ENCODE measurements at places on chromosomes 6 and 20.

DNA sequence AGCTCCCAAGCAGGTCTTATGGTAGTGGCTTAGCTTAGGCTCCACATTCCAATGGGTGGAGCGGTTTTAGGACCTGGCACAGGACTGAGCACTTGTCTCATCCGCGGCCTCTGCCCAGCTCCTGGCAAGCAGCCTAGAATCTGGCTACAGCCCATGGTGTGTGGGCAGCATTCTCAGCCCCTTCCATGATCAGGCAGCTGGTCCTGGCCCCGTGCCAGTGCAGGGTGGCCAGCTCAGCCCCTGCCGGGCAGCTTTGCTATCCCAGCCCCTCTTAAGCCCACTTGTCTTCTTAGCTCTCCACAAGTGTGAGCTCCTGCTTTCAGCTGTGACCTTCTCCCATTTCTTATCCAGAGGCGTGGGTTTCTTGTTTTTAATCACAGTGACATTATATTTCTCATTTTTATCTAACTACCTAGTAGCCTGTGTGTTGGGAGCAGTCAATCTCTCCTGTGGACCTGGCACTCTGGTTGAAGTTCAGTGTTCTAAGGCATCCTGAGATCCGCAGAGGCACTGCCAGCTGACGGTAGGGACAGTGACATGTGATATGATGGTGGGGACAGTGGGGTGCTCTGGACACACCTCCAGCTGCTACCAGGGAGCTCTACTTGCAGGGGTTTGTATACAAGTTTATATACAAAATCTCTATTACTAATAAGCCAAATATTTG is 119.9 kb upstream of the PRND start:
- DNase-seq, result peak; percentile 65

DNA sequence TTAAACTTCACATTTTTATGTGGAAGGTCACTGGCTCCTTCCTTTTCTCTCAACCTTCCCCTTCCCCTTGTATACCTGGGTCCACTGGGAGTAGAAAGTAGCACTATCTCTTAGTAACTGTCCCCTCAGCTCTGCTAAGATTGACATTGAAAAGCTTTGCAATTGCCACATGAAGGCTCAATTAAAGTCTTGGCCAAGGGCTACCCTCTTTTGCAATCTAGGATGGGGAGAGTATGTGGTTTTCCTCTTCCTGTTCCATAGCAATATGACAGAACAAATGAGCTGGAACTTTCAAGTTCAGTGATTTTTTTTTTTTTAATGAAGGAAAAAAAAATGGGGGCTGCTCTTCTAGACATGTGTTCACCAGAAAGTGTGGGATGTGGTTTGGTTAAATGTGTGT is 37.1 kb downstream of the PROKR2 start:
- no peak for DNase-seq

GRCh38 chr20:22701679-22702308 is 117.4 kb upstream of the FOXA2 start:
- DNase-seq, result no peak

DNA sequence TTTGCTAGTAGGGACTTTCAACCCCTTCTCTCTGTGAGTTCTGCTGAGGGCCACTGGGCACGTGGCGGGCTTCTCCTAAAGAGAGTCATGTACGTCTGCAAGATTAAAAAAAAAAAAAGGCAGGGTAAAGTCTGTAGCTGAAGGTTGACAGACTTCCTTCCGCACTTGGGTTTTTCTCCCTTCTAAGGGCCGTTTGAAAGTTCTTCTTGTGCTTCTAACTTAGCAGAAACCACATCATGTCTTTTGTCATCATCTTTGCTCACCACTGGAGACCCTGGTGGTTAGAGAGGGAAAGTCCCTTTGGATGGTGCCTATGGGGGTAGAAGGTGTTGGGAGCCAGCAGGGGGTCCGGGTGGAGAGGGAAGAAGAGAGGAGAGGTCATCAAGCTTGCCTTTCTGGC is 31.4 kb downstream of the PRDM1 start:
- DNase-seq, result no peak

DNA sequence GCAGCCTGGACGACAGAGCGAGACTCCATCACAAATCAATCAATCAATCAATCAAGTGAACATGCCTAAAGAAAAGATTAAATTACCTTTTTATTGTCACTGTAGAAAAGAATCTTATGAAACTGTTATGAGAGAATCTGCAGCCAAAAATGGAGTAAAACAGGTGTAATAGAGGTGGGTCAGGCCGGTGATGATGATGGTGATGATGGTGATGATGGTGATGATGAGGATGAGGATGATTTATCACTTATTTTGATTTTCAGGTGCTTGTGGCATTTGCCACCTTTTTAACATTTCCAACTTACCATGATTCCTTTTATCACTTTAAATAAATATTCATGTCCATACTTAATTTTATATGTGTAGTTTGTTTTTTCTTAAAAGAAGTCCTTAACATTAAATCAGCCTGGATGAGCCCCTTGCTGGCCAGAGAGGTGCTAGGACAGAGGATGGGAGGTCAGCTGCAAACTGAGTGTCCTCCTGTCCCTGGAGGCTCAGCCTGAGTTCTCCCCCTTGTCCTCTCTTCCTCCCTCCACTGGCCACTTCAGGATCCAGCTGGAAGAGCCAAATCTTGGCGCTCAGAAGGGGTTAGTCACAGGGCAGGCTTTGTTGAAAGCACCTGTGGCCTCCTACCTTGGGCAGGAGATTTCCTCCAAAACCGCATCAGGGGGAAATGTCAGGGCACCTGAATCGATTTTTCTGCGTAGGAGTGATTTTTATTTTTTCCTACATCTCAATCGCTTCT is 32.6 kb downstream of the SLC2A10 start:
- no peak for DNase-seq

DNA sequence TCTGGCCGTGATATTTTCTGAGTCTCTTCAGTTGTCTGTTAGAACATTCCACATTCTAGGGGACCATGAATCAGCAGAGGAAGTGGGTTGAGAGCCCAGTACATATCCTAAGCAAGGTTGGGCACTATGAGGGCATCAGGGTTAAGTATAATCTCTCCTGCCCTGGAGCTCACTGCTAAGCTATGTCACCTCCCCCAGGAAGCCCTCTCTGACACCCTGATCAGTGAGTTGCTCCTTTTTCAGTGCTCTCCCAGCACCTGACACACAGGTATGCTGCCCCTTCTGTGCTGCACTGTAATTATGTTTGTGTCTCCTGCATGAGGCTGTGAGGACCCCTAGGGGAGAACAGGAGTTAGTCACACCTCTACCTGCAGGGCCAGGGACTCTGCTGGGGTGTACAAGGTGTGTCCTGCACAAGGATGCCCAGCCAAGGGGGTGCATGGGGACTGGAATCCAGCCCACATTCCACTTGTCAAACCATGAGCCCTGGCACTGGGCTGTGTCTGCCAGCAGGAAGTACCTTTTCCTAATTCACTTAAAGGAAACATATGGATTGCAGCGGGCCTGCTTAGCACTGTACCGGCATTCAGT is 3.9 kb downstream of the RAB44 start:
- no peak for DNase-seq

- no peak for DNase-seq
Measured at GRCh38 chr6:119423996-119424395, 74.4 kb upstream of the MAN1A1 start.

DNA sequence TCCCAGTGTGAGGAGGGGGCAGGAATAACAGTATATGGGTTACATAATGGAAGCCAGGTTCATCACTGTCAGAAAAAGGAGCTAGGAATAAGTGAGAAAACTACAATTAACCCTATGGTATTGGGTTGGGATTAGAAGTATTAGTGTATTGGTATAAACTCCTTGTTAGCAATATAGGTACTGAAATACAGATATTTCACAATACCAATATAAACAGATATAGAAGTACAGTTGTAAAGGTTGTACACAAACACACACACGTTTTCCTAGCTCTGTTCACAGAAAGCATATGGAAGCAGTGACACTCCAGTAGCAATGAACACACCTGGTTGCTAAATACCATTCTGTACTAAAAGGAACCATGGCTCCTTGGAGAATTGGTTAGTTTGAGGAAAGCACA is 148.5 kb downstream of the KIF16B start:
- no peak for DNase-seq

- no peak for DNase-seq
Measured at GRCh38 chr20:58621906-58622548, 29.1 kb upstream of the STX16 start.

DNA sequence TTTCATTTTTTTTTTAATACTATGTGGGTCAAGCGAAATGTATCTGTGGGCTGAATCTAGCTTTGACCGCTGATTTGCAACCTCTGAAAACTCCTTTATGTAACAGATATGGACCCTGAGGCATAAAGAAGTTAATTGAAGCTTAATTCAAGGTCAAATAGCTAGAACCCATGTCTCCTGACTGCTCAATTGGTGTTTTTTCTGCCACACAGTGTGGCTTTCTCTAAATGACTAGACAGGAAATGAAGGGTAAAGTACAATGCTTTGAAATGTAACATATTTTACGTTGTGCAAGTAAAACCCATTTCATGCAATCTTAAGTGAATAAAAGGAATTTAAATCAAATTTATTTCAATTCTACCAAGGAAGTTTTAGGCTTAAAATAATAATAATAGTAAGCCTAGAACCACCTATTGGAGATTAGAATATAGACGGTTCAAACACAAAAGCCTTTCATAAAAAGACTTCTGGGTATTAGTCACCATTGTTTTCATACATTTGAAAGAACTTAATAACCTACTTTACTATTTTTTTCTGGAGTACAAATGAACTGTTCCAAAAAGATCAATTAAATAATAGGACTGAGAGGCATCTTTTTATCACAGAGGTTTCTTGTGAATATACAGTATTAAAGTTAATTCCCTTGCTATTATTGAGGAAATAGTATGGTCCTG is 279.8 kb downstream of the EPHA7 start:
- no peak for DNase-seq

GRCh38 chr6:12064131-12064530 is 52.0 kb downstream of the HIVEP1 start:
- DNase-seq, result no peak

DNA sequence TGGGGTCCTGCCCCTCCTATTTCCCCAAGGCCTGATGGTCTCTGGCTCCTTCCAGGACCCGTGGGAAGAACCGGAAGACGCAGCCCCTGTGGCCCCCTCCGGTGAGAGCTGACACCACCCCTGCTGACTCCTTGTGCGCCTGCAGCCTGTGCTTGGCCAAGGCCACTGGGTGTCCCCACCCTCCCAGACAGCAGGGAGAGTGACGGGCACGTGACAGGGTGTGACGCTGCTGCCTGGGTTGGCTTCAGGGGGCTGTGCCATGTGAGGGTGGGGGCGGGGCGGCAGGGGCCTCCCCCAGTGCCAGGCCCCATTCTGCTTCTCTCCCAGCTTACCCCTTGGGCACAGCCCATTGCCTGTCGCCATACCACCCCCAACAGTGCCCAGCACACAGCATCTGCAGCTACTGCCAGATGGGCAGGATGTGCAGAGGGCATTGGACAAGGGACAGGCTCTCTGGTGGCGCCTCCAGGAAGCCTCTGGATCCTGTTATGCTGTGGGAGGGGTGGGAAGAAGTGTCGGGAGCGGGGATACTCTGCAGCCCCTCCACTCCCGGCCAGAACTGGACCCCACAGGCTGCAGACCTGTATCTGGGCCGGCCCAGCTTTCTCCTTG is 2.9 kb downstream of the BIRC7 start:
- no peak for DNase-seq

- no peak for DNase-seq
Measured at GRCh38 chr6:22357724-22358189, 60.9 kb upstream of the PRL start.

DNA sequence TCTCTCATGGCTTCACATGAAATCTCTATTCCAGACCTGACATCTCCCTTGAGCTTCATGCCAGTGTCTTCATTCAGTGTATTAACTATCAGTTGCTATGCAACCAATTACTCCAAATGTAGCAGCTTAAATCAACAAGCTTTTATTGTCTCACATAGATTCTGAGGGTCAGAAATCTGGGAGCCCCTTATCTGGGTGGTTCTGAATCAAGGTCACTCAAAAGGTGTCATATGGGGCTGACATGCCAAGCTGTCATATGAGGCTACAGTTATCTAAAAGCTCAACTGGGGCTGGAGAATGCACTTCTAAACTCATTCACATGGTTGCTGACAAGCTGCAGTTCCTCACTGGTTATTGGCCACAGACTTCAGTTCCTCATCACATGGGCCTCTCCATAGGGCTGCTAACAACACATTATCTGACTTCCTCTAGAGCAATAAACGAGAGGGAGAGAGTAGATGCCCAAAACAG is 7.3 kb upstream of the CGA start:
- no peak for DNase-seq

GRCh38 chr6:146590492-146590891 is 8.3 kb upstream of the ADGB start:
- no peak for DNase-seq

- DNase-seq, result no peak
Measured at GRCh38 chr20:32922466-32922865, 63.7 kb downstream of the EFCAB8 start.

DNA sequence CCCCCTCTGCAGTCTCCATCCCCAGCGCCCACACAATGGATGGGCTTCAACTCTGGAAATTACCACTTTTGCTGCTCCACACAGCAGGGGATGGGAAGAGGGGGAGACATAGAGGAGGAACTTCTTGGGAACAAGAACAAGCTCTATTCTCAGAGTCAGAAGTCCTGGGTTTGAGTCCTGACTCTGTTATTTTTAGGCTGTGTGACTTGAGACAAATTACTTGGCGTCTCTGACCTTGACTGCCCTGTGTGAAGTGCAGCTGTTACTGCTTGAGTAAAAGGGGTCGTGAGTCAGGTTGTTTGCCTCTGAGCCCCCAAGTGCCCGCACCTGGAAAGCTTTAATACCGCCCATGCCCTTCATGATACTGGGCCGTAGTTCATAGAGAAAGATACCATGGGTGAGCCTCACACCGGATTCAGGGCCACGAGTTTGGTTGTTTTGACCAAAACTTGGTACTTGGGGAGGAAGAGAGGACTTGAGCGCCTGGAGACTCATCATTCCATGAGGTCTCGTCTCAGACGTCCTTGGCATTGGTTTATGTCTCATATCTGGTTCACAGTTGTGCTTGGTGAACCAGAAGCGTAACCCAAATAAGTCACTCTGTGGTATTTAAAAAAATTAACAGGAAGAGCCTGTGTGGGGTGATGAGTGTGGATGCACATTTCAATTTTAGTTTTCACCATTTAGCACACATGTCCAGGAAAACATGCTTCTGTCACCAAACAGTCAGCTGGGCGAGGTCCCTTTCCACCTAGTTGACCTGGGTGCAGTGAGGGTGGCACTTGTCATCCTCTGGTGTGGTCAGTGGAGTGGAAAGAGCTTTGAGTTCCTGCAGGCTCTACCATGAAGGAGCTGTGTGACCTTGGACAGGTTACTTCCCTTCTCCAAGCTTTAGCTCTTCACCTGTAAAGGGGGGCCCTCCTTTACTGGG is 75.6 kb downstream of the CDC5L start:
- no peak for DNase-seq

GRCh38 chr6:157255079-157255478 is 68.2 kb downstream of the TMEM242 start:
- DNase-seq, result no peak

GRCh38 chr6:44698602-44699001 is 311.1 kb downstream of the CDC5L start:
- no peak for DNase-seq

GRCh38 chr20:9523636-9524035 is 9.2 kb downstream of the LAMP5 start:
- DNase-seq, result no peak

- DNase-seq, result no peak
Measured at GRCh38 chr6:120410586-120410985, 923.7 kb downstream of the TBC1D32 start.

GRCh38 chr20:19690462-19690861 is 67.6 kb upstream of the RIN2 start:
- no peak for DNase-seq
